Activated naive CD4-positive, alpha-beta T cell treated with anti-CD3 and anti-CD28 coated beads for 36 hours (primary cell): ENCODE measurements at places on chromosomes 2 and 18. TPM values are rescaled to one million over a fixed set of nuclear protein-coding genes. Genes with fewer than 3 reads are reported as not detected.

GRCh38 chr2:184646177-184646576 lies 47.8 kb downstream of the ZNF804A start:
- DNase-seq: no peak

The PLCD4 gene
- 0.49 TPM for total RNA-seq

The GRB14 gene
- total RNA-seq: not detected

DNA sequence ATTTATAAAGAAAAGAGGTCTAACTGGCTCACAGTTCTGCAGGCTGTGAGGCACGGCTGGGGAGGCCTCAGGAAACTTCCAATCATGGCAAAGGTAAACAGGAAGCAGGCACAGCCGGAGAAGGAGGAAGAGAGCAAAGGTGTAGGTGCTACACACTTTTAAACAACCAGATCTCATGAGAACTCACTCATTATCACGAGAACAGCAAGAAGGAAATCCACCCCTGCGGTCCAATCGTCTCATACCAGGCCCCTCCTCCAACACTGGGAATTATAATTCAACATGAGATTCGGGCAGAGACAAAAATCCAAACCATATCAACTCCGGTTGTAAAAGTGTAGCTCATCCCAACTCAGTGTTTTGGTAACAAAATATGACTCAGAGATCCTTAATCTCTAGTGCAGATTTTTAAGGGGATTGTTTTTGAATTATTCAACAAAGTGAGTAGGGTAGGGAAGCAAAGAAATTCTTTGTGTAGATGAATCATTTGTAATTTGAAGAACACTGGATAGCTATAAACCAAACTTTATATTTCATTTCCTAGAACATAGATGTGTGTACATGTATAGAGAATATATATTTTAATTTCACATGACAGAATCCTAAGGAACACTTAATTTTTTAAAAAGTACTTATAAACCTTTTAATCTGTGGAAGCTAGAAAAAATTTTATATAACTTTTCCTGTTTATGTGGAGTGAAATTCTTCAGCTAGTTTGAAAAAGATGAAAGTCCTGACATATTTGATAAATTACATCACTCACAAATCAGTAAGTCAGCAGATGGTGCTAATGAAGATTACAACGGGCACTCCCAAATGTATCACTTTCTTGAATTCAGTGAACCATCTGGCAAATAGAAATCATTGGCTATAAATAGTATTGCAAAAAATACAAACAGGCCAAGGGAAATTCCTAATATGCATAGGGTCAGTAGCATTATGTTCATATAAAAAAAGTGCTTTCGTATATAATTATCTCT lies 130.1 kb downstream of the OLA1 start:
- no peak for DNase-seq

DNA sequence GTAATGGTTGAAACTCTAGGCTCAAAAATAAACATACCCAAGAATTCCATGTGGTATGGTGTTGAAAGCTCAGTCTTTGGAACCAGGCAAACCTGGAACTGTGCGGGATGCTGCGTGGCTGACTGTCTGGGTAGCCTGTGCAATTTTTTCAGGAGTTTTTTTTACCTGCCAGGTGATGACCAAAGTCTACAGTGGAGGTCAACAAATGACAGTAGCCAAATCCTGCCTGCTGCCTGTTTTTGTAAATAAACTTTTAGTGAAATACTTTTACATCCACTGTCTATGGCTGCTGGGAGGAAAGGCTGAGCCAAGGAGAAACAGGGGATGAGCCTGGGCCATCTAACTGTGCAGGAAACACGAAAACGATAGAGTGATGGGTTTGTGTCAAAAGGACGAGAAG lies 240.6 kb downstream of the PIEZO2 start:
- no peak for DNase-seq

- DNase-seq: no peak
These were observed 97.0 kb downstream of the KYNU start for GRCh38 chr2:142974288-142975024.

The TRIM43 gene
- not detected for total RNA-seq

The INPP5D gene
- total RNA-seq: 50.9 TPM

DNA sequence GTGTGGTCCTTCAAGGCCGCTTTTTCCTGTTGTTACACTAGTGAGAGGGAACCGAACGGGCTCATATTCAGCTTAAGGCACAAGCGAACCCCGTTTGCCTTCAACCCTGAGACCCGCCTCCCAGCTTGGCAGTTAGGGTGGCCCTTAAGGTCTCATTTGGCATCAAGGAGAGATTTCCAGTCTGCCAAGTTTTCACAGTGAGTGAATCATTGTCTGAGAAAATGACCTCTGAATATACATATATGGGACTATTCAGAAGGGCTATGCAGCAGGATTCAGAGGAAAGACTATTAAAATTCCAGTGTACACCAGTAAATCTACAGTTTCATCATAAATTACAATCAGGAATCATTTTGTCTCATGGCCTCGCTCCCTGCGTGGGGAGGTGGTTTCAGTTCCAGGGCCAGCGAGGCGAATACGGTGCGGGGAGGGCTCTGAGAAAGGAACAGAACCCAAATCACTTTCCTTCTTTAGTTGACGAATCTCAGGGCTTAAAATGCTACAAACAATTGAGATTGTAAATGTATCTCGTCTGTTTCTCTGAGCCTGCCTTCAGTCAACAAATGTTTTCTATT lies 231.4 kb downstream of the FAM210A start:
- no peak for DNase-seq

DNA sequence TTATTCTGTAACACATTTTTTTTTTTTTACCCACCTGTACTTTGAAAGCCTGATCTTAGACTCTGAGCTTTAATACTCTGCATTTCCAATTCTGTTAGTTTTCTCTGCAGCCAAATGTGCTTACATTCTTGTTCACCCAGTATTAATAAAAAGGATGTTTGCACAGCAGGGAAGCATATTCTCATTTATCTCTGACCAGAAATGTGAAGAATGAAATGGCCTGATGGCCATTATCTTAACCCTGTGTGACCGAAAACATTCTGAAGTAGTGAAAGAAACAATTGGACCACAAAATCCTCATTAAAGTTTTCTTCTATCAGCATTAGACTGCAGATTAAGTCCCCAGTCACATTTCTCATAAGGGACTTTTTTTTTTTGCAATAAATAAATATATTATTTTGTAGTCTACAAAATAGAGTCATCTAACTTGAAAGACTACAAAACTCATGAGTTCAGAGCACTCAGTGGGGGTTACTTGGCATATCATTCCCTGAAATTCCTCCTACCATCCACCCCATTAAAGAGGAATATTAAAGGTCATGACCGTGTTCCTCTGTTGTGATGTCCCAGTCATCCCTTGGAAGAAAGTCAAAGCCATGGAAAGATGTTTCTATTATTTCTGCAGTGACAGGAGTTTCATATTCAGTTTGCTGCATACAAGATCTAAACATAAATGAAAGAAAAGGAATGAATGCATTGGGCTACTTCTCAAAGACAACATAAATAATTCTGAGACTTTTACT lies 364.4 kb downstream of the RND3 start:
- no peak for DNase-seq

DNA sequence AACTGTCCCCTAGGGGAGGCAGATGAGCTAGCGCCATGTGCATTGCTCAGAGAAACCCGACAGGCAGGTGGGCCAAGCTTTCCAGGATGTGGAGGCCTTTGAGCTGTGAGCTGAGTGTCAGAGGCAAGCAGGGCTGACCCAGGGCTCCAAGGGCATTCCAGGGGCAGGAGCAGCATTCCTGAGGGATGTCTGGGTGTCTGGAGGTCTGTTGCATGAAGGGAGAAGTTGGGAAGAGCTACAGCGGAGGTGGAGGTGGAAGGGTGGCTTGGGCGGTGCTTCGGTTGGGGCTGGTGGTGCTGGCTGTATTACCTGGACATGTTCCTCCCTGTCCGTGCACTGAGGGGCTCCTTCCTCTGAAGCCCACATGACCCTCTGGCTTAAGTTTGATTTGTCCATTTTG lies 102.8 kb downstream of the RNF144A start:
- DNase-seq: no peak

GRCh38 chr2:106085181-106085940 lies 108.7 kb downstream of the UXS1 start:
- peak; percentile 84 for DNase-seq

The FIGN gene
- total RNA-seq: not detected

GRCh38 chr2:55112229-55113031 lies 62.2 kb upstream of the RTN4 start:
- no peak for DNase-seq

DNA sequence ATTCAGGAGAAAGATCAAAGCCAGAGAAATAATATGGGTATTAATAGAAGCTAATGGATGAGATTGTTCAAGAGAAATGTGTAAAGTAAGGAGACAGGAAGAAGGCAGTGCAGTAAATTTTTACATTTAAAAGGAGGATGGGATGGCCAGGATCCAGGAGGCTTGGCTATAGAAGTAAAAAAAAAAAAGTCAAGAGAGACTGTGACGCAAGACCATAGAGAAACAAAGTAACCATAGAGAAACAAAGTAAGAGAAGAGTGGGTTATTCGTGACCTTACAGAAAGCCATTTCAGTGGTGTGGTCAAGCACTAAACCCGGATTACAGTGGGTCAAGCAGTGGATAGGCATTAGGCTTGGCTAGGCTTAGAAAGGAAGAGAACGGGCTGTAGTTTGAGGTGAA lies 10.5 kb upstream of the FAM171B start:
- DNase-seq: no peak

The ZNF396 gene
- total RNA-seq: 0.74 TPM

The TIGD1 gene
- 7.7 TPM for total RNA-seq

DNA sequence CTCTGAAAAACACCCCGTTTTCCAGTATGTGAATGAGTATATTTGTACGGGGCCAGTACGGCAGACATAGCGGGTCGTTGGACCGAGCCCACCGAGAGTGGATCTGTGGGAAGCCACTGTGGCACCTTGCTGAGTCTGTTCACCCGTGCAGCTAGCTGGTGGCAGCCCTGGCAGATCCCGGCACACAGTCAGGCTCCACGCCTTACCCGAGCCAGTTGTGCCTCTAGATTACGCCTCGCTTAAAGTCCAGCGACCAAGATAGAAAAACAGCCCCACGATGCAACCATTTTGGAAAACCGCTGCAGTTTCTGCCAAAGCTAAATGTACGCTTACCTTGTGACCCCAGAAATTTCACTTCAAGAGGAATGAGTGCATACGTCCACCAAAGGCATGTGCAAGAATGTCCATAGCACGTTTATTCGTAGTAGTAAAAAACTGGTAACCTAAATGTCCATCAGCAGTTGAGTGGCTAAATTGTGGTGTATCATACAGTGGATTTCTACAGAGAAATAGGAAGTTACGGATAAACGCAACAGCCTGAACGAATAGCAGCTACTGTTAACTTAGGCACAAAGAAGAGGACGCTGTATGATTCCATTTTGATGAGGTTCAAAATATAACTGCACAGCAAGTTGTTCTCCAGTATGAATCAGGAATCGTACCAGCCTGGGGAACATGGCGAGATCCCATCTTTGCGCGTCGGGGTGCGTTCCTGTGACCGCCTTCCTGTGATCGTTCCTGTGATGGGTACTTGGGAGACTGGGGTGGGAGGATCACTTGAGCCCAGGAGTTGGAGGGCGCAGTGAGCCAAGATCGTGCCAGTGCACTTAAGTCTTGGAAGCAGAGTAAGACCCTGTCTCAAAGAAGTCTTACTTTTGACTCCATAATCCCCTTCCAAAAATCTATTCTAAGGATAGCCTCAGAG lies 688 bp upstream of the WDR33 start:
- no peak for DNase-seq
